ENCODE measurements at places on chromosomes 13 and 19.

DNA sequence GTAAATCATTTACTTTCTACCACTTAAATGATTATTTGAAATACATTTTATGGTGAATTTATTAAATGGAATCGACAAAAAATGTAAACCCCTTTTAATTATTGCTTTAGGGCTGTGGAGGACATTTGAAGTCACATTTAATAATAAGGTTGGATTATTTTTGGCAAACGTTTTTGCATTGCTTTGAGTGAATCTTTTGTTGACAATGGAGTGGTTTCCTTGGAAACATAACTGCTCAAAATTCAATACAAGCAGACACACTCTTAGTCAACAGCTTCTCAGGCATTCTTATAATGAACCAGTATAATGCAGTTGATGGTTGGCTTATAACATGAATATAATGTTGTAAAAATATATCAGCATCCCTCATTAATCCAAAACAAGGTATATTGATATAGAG is 104.7 kb downstream of the DCLK1 start:
- DNase-seq: no peak

DNA sequence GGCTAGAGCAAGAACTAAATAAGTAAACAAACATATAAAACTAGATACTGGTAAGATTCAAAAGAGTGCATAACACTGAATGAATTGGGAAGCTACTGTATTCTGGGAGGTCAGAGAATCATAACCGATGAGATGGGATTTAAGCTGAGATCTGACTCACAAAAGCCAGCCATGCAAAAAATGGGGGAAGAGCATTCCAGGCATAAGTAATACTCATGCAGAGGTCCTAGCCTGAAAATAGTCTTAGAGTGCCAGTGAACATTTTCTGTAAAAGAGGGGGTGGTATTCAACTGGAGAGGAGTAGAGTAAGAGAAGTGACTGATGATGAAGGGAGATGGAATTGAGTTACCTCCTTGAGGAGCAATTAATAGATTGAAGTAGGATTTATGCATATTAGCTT is 872.0 kb upstream of the GPC6 start:
- DNase-seq: no peak

GRCh38 chr13:52454459-52454819 is 839 bp upstream of the CKAP2 start:
- DNase-seq: peak; percentile 19

DNA sequence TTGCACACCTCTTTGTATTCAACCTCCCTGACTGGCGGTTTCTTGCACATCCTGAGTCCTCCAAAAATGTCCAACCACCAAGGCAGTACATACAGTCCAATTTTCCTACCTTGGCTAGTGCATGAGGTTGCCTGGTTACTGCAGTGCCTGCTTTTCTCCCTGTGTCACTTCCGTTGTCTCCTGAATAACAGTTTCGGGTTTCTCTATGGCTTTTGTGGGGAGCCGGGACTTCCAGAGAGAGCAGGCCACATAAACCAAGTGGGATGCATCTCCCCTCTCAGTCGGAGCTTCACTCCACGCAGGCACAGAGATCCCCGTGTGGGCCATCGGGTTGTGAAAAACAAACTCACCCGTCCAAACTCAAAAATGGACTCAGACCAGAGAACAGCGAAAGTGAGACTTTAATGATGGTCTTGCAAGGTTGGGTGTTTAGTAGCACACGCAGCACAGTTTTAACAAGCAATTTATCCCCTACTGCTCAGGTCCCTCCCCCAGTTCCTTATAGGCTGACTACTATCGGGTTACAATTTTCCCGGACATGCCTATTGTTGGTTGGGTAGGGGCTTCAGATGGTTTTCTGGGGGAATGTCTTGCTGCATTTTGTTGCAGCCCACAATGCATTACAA is 173.1 kb downstream of the POU4F1 start:
- DNase-seq: no peak

DNA sequence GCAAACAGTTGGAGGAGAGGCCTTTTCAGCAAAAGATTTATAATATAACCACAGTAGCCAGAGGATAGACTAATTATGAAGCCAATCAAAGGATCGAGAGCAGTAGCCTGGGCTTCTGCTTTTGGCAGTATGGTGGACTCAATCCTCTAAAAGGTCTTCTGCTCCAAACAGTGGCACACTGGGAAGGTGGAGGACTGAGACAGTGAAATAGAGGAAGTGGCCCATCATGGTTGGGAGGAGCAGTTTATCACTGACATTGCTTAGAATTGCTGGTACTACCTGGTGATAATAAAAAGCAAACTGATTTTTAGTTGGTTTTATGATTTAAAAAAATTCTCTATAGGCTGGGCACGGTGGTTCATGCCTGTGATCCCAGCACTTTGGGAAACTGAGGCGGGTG is 20.9 kb upstream of the PLAUR start:
- no peak for DNase-seq

DNA sequence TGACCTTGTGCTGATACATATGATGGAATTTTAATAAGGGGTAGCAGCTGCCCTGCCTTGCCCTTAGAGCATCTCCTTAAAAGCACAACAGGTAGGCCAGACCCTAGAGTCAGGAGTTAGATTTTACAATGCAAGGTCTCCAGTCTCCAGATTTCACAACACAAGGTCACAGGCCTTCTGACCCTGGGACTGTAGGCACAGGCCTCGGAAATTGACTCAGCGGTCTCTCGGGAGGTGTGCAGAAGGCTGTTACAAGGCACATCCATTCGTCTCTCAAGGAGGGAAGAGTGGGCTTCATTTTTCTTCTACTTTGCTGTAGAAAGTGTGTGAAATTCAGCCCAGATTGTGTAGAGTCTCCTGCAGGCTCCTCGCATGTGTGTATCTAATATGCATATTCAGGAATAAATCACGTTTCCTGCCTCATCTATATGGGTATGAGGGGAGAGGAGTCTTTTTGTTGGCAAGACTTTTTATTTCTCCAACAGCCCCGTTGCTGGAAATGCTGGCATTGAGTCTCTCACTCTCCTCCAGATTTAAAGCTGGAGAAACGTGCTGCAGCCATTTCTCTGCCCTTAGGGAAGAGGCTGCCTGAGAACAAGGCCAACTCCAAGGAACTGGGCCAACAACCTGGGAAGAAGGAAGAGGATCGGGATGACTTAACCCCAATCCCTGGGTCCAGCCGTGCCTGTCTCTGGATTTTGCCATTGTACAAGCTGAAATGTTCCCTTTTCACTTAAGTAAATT is 24.5 kb downstream of the UQCRFS1 start:
- no peak for DNase-seq

DNA sequence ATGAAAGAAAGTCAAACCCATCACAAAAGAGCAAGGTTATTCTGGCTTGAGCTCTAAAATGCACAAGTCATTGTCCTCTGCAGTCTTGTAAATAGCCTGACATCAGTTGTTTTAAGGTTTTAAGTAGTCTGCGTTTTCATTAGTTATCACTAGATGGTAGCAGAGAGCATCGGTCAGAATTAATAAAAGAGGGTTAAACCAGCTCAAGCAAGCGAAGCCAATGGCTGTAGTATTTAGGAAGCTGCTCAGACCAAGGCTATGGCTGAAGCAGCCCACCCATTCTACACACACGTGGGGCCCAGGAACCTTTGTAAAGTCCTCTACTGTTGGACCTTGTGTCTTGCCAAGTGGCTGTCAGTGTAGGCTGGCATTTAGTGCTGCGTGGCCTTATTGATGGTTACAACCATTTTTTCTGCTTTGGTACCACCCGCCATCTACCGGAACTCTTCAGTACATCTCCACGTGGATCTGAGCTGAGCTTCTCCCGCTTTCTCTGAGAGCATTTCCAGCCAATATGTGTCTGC is 13.3 kb upstream of the ZNF57 start:
- DNase-seq: peak; percentile 83

DNA sequence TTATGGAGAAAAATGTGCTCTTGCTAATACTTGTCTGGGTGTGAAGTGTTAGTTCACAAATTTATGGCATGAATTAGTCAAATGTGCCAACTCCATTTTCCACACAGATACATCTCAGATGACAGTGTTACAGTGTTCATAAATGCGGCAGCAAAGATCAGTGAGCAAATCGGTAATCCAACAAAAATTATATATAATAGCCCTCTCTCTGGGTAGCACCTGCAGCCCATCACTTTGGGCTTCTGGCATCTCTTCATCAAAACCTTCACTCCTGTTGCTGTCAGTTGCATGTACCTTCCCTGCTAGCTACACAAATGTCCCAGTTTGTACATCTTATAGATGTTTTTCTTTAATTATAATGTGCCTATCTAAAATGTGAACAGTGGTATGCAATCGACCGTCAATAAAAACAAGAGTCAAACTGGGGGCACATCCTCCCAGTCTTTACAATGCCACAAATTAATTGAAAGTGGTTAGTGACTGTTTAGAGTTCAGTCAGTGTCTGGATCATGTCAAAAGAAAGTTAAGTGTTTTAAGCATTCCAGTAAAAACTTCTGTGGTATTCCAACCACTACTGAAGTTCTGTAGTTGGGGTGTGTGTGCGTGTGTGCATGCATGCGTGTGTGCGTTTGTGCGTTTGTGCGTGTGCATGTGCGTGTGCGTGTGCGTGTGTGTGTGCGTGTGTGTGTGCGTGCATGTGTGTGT is 448.9 kb downstream of the DCT start:
- no peak for DNase-seq

- DNase-seq: no peak
Measured at GRCh38 chr19:7516333-7516732, 430 bp downstream of the ZNF358 start.

DNA sequence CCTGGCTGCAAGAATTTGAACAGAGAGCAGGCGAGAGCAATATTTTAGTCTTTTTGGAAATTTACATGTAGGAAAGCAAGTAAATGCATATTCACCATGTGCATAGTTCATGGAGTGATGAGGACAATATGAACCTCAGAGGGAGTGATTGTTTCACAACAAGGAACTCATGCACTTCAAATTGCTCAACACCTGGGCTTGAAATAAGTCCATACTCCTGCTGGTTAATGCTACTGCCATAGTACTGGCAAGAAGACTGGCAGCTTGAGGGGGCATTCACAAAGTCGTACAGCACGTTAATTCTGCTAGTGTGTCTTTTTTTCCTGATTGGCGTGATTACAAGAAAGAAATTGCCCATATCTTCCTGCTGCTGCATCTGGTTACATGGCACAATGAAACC is 267.6 kb downstream of the PCDH17 start:
- DNase-seq: no peak

- no peak for DNase-seq
Measured at GRCh38 chr13:112161521-112162301, 94.8 kb downstream of the SOX1 start.

DNA sequence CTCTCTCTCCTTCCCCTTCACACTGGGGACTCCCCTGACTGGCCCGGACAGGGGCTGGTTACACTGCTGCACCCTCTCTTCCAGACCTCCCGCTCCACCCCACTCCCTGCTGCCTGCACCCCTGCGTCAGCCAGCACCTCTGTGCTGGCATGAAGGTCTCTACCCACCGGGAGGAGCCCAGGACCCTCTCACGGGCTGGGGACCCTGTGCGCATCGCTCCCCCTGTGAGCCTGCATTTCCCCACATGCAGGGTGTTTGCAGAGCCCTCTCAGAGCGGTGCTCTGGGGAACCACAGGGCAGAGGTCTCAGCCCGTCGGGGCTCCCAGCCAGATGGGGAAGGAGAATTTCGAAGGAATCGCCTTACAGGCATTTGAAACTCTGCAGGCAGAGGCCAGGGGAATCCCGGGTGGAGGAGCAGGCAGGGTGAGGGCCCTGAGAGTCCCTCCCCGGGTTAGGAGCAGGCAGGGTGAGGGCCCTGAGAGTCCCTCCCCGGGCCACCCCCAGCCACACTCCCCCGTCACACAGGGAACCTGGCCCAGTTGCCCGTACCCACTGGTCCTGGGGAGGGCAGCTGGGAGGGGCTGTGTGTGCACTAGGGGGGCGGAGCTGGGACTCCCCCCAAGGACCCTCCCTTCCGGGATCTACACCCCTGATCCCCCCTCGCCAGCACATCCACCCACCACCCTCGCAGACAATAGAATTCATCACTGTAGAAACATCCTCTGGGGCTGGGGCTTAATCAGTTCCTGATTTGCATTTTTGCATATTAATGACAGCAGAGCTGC is 16.3 kb upstream of the TCF3 start:
- no peak for DNase-seq

DNA sequence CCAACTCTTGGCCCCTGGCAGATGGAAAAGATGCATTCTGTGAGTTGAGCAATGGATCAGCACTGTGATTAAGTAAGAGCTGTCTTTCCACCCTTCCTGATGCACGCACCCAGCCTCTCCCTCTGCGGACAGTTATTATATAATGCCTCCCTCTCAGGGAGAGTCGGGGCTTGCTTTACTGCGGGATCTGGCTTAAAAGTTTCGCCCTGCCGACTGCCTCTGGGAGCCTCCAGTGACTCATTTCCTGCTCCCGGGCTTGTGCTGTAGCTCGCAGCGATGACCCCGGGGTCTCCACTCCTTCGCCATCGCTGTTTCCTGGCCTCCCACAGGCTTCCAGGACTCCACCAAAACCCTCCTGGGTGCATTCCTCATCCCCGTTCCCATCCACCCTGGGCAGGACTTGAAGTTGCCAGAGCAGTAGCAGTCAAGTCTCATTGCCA is 107.4 kb upstream of the SLC7A1 start:
- no peak for DNase-seq

DNA sequence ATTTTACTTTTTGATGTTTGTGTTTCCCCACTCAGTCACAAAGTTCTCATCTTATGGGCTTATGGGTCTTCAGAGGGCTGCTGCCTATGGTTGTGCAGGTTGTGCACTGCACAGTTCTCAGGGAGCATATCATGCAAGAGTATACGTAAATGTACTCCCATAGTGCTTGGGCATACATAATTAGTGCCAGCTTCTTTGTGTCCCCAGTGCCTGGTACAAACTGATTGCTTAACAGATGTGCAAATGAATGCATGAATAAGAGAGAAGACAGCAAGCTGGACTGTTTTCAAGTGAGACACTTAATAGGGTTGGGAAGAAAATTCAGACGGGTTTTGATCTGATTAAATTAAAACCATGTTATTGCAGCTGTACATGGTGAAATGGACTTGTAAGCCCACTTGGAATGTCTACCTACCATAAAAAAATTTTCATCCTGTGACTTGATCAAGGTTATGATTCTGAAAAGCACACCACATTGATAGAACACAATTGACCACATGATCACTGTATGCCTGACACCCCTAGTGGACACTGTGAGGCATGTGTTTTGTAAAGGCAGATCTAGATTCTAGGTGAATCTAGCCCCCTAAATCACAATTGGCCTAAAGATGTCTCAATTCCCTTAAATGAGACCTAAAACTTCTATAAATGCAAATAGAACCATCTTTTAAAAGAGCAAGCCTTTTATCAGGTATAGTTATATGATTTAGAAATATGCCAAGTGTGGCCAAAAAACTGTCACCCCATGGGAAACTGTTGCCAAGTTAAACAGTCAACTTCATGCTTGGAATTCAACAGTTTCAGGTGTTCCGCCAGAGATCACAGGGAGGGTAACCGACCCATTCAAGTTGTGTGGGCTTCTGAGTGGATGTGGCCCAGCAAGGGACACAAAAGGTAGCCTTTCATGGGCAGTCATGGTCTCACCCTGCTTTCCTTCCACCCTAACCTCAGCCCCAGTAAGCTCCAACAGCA is 27.9 kb downstream of the FAM124A start:
- peak; percentile 40 for DNase-seq

Data from SK-MEL-5 (cell line).